ENCODE measurements at places on chromosomes 7 and 10.

DNA sequence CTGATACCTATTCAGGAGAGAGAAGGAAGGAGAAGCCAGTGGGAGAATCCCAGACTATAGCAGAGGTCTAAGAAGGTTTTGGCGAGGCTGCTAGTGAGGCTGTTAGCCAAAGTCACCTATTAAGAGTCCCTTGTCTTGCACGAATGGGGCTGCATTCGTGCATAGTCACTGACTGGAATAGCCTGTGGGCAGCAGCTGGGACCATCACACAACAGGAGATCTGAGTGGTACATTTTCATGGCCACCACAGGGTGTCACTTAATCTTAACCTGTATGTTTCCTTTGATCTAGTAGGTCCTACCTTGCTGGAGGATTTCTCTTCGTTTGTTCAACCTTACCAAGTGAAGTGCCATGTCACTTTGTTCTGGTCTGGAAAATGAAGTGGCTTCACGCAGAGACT is 319.9 kb downstream of the BMPER start:
- no peak for DNase-seq

DNA sequence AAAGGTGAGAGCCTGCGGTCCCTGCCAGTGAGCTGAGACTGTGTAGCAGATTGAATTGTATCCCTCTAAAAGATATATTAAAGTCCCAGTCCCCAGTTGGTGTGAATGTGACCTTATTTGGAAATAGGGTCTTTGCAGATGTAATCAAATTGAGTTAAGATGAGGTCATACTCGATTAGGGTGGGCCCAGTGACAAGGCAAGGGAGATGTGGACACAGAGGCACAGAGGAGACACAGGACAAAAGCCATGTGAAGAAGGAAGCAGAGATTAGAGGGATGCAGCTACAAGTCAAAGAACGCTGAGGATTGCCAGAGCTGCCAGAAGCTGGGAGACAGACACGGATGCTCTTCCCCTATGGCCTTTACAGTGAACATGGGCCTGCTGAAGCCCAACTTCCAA is 104.3 kb downstream of the CLEC2L start:
- no peak for DNase-seq

GRCh38 chr7:110633313-110633712 is 457.6 kb upstream of the LRRN3 start:
- no peak for DNase-seq

DNA sequence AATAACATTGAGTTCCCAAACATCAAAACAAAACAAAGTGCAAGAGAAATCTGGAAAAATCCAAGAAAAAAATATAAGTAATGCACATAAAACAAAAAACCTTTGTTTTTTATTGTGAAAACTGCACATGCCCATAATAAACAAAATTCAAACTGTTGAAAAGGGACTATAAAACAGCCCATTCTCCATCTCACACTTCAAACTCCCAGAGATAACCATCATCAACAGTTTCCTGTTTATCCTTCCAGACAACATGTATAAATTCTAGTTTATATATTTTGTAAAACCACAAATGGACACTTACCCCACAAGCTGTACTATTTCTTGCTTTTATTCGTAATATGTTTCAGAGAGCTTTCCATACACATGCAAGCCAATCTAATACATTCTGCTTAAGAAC is 79.3 kb downstream of the DPY19L1 start:
- no peak for DNase-seq

- no peak for DNase-seq
These were observed 117.3 kb upstream of the CDK6 start for GRCh38 chr7:92953657-92954056.

GRCh38 chr7:90816511-90817142 is 220.5 kb downstream of the CDK14 start:
- DNase-seq = peak; percentile 15

DNA sequence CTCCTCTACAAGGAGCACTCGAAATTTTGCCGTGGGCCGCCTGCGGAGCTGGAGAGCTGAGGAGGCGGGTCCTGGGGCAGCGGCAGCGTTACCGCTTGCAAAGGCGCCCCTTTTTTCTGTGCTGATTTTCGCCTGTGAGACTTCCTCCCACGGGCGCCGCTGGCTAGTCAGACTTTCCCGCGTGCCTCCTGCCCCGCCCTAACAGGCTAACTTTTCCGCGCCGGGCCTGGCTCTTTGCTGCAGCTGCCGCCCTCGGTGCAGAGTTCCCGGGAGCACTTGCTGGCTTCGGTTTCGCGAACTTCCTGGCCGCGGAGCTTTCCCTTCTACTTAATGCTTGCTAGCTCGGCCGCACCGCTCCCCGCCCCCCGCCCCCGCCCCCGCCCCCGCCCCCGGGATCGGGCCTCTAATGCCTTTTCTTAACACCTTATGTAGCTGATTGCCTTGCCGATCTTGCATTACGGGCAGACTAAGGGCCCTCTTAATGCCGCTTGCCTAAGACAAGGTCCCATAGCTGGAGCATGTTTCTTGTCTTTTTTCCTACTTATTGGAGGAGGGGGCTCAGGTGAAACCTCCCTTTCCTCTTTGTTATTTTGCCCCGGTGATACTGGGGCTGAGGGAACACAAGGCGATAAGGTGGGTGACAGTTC is 37.9 kb upstream of the RASGEF1A start:
- DNase-seq = no peak

- DNase-seq = peak; percentile 26
These were observed at the start of gene MET for GRCh38 chr7:116671681-116672595. Gene MET (plus strand): TSS chr7:116672196. CDS start chr7:116699085, 26,889 bp downstream.

- no peak for DNase-seq
These were observed 155.3 kb downstream of the C10orf105 start for GRCh38 chr10:71564194-71564820.

GRCh38 chr10:130453721-130454542 is 317.7 kb downstream of the GLRX3 start:
- no peak for DNase-seq

GRCh38 chr10:112390125-112390703 is 16.3 kb downstream of the ACSL5 start:
- no peak for DNase-seq
